Activated CD4-positive, alpha-beta T cell treated with anti-CD3 and anti-CD28 coated beads, Interleukin-10, Interleukin-2, amounts not matched to agents 100 ng/mL and 50 ng/mL, durations not matched to agents 16 hours and 8 hours (primary cell): ENCODE measurements at places on chromosomes 6 and 20.

DNA sequence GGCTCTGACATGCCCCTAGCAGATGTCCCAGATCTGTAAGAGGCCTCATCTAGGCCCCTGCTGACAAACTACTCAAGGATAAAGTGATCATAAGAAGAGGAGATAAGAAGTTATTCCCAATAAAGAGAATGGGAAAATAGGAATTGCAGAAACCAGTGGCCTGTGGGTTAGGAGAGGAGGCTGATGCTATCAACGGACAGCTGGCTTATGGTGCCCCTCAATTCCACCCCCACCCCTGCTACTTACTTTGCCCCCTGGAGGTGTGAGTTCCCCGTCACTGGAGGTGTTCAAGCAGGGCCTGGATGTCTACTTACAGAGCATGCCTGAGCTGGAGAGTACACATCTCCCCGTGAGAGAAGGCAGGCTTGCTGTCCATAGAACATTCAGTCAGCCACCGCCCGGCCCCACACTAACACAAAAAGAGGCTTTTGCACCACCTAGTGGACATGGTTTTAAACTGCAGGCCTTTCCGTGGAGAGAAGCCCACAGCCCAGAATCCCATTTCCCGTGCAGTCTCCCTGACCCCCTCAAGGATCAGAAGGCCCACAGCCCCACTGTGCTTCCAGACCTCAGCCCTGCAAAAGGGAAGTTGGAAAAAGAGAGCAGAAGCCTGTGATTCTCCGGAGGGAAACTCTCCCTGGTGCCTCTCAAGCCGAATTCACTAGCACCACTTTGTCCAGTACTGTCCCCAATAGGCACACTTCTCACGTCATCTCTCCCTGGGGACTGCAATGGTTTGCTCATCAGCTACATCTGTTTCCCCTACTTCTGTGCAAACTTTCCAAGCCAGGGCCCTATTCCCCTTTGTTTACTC, 23.8 kb upstream of the BNIP5 start:
- peak; percentile 76 for DNase-seq

DNA sequence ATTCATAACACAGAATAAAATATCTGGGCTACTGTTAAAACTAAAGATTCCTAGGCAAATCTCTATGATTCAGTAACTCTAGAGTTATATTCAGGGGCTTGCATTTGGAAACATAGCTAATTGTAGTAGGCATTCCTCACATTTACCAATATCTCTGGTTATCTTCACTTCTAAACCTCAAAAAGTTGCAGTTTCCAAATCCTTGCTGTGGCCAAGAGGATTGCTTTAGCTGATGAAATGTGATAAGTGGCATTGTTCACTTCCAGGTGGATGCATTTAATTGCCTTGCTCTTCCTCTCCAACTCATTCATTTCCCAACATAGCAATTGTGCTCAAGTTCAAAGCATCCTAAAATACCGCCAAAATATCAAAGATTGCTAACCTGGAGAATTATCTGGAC, 246.6 kb downstream of the GRIK2 start:
- no peak for DNase-seq

GRCh38 chr6:128290221-128290620, 230.2 kb downstream of the PTPRK start:
- no peak for DNase-seq

- no peak for DNase-seq
These were observed 41.5 kb downstream of the SENP6 start for GRCh38 chr6:75643173-75643572.

DNA sequence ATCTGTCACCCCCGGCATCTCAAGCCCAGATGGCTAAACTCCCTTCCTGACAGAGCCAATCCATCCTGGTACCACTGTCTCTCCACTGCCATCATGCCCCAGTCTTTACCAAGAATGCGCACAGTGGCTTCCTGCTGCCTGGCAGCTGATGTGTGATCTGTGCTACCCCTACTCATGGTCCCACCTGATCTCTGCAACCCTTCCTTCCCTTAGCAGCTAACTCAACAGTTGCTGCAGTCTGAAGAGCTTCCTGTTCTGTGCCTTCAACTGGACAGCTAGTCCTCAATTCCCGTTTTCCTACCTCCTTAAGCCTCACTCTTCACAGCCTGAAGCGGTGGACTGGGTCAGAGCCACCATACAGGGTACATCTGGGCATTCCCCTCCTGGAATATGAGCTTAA, 7.6 kb upstream of the FAM83C start:
- DNase-seq, result no peak

DNA sequence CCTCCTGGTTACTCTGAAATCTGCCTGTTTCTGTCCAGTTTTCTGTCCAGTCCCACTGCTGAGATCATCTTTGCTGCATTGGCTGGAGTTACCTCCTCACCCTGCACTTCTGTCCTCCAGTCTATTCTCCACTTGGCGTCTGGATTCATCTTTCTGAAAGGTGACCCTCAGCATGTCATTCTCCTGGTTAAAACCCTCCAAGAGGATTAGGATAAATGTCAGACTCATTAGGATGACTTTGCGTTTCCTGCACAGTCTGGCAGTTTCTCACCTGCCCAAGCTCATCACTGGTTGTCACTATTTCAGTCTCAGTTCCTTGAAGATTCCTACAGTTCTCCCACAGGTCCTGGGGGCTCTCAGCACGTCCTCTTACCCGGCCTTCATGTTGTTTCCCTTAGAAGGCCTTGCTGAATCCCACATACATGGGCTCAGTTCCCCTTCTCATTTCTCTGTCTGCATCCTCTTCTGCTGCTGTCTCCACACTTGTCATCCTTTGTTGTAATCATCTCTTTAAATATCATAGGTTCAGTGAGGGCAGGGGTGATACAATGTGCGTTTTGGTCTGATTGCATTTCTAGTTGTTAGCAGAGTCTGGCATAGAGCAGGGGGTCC, 374.8 kb downstream of the QKI start:
- DNase-seq, result no peak

- no peak for DNase-seq
These were observed 212.4 kb downstream of the SYNDIG1 start for GRCh38 chr20:24681634-24682495.

GRCh38 chr6:166046226-166046625, 121.4 kb downstream of the TBXT start:
- DNase-seq, result no peak
